Suppressor macrophage (primary cell): ENCODE measurements at places on chromosomes 1 and 21.

GRCh38 chr21:35503671-35504070 is 454.6 kb upstream of the RUNX1 start:
- peak; percentile 51 for DNase-seq

GRCh38 chr1:167551362-167551761 is 2.2 kb downstream of the CREG1 start:
- DNase-seq: no peak

DNA sequence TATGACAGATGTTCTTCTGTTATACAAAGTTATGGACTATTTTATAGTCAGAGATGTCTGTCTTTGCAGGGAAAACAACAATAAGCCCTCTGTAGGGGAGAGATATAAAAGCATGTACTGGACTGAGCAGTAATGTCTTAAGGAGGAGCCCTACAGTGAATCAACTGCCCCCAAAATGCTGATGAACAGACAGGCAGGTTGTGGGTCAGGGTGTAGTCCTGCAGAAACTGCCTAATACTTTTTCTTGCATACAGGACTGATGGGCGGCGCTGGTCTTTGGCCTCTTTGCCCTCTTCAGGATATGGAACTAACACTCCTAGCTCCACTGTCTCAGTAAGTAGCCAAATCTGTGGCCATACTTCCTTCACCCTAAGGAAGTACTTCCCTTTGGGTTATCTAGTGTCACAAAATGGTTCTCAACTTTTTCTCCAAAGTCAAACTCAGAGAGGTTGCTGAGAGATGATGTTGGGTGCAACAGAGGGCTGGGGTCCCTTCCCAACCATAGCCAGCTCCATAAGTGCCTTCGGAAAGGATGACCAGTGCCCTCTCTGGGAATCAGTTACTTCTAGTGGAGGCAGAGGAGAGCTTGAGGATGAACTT is 129.8 kb downstream of the PIK3R3 start:
- DNase-seq: no peak

- DNase-seq: peak; percentile 78
These were observed 9.8 kb upstream of the SFN start for GRCh38 chr1:26853156-26853555.

DNA sequence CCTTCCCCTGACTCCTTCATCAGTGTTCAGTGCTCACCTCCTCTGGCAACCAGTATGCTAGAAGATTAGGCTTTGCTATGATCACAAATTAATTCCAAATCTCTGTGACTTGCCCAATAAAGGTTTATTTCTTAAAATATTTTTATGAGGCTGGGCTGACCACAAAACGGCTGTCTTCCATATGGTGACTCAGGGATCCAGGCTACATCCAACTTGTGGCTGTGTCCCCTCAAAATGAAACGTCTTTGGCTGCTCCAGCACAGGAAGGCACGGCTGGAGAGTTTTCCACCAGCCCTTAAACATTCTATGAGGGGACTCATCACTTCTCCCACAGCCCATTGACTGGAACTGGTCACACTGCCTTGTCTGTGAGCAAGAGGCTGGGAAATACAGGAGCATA is 131.5 kb downstream of the HUNK start:
- no peak for DNase-seq

GRCh38 chr1:27952147-27952546 is 7.6 kb upstream of the XKR8 start:
- no peak for DNase-seq

- no peak for DNase-seq
These were observed 16.5 kb upstream of the LHX4 start for GRCh38 chr1:180213401-180214170.

DNA sequence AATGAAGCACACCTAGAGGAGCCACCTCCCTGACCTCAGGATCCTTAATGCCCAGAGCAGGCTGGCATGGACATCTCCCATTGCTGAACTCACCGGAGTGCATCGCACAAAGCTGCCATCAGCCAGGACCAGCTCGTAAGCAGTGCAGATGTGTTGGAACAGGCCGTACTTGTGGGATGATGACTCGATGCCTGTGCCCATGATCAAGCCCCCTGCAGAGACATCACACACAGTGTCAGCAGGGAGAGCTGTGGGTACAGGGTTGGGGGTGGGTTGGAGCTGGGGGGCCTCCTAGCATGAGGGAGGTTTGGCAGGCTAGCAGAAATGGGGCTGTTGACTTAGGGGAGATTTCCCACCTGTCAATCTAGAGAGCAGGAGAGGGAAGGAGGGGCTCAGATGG is 12.0 kb downstream of the DHCR24 start:
- no peak for DNase-seq
